Caco-2 (cell line): ENCODE measurements at places on chromosomes 16 and 17. TPM values are rescaled to one million over a fixed set of nuclear protein-coding genes. Genes with fewer than 3 reads are reported as not detected.
A peak's percentile ranks its signal among the peaks of the same experiment; 100 is the strongest.

Gene SEZ6L2
- 24.1 and 26.3 TPM in 2 replicates for total RNA-seq

Gene NPIPA5
- 7.5 and 8.3 TPM in 2 replicates for total RNA-seq

Gene EMC8
- total RNA-seq: 86.7 and 94.7 TPM in 2 replicates

GRCh38 chr17:57602896-57603295, 142.2 kb downstream of the CCDC182 start:
- DNase-seq: no peak

DNA sequence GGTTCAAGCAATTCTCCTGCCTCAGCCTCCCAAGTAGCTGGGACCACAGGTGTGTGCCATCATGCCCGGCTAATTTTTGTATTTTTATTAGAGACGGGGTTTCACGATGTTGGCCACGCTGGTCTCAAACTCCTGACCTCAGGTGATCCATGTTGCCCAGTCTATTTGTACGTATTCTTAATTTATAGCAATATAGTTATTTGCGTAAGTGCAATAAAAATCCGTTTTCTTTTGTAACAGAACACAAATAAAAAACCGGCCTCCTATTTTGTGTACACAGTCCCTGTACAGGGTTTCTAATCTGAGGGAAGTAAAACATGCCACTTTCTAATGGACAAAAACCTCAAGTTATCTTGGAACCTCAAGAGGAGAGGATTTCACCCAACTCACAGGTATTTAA, 7.7 kb downstream of the RNPS1 start:
- no peak for DNase-seq

- DNase-seq: no peak
Measured at GRCh38 chr16:72311426-72311825, 139.5 kb upstream of the PMFBP1 start.

DNA sequence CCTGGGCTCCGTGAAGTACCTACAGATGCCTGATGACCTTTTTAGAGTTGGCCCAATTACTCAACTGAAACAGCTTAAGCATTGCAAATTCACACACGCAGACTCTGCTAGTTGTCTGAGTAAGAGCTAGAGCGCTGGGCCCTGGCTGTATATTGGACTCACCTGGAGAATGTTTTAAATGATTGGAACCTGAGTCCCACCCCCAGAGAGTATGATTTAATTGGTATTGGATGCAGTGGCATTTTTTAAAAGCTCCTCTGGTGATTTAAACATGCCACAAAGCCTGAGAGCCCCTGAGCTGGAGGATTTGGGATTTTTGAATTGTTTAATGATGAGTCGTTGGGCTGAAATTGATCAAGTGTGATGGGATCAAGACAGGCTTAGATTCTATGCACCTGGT, 143.9 kb upstream of the SDK2 start:
- DNase-seq: no peak

DNA sequence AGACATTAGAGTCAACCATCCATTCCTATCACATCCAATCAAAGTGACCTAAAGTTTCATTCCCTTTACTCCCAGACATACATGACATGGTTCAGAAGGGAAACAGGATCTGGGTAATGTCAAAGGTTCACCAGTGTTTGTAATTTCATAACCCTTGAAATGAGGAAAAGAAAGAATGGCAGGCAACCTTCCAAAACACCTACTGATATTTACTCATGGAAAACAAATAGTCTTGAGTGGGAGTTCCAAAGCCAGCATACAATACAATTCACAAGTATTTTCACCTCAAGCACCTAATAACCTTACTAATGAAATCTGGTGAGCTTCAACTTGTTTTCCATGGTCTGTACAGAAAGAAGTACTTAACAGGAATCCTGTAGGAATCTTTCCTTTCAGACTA, 72.5 kb upstream of the AXIN2 start:
- DNase-seq: no peak

DNA sequence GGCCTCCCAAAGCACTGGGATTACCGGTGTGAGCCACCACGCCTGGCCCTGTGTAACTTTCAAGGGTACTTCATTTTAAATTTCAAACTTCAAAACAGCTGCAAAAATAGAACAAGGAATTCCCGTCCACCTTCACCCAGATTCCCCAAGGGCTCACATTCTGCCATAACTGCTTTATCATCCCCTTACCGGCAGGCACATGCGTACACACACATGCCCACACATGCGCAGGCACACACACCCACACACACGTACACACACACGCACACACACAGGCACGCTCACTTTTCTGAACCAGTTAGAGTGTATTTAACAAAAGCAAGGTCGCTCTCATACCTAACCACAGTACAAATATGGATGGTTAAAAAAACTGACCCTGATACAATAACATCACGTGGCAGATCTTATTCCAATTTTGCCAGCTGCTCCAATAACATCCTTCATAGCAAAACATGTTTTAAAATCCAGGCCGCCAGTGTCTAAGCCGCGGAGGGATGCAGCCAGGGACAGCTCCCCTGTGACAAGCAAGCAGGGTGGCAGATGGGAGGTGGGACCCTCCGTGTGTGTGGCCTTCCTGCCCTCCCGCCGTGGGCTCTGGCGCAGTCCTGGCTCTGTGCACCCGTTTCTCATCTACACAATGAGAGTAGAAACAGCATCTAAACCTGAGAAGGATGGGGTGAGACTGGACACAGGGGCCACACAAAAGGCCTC, 23.1 kb downstream of the PDIA2 start:
- DNase-seq: no peak

DNA sequence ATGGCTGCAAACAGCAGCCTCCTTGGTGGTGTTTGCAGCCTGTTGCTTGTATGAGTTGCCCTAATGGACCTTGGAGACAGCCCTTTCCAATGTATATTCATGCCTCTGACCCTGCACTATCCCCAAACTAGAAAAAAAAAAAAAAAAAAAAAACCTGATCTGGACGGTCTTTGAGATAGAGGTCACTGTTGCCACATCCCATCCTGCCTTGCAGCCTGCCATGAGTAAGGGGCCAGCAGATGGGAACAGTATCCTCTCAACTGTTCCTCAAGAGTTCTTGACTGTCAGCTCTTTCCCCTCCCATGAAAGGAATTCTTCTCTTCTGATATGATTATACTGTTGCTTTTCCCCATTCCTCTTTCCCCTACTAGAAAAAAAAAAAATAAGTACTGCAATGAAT, 152.4 kb downstream of the SSH2 start:
- no peak for DNase-seq

GRCh38 chr16:12675852-12676251, 127.8 kb downstream of the CPPED1 start:
- peak; percentile 7 for DNase-seq

- peak; percentile 87 for DNase-seq
Measured at GRCh38 chr17:79844869-79845600, 5.8 kb upstream of the CBX4 start.

DNA sequence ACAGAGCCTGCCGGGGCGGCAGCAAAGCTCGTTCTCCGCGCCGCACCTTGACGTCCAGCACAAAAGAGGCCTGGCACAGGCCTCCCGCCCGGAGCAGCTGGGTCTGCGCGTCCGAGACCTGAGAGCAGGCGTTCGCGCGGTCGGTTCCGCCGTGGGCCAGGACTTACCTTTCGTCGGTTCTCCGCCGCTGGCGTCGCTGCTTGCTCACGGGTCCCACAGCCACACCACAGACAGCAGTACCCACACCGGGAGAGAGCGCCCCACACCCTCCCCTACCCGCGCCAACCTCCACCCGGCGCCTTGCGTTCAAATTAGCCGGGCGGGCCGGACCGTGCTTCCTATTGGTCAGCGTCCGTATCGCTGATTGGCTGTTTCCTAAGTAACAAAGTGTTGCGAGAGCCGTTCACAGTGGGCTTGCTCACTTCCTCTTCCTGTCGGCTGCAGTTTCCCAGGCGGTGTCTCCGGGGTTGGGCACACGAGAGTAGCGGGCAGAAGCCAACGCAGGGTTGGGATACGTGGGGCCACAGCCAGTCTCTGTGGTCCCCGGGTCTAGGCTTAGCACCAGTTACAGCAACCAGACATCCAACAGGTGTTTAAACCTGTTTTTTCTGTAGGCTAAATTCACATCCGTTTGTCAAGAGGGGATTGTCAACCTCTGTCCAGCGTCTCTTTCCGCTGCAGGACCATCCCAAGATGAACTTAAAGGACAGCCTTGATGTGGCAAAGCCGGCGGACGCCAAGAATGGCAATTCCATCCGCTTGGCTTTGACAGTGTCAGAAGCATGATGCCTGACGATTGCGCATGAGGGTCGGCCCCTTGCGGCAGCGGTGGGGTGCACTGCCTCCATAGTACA, at the start of gene KIF18B:
KIF18B (minus strand) TSS at position 313 of the 854 bp plus-strand sequence. CDS start 11,429 bp downstream, outside the sequence.
- DNase-seq: peak; percentile 96

GRCh38 chr17:1147664-1148063, 32.1 kb downstream of the ABR start:
- peak; percentile 77 for DNase-seq

GRCh38 chr17:42284024-42284369, 4.3 kb upstream of the STAT5A start:
- DNase-seq: peak; percentile 22

DNA sequence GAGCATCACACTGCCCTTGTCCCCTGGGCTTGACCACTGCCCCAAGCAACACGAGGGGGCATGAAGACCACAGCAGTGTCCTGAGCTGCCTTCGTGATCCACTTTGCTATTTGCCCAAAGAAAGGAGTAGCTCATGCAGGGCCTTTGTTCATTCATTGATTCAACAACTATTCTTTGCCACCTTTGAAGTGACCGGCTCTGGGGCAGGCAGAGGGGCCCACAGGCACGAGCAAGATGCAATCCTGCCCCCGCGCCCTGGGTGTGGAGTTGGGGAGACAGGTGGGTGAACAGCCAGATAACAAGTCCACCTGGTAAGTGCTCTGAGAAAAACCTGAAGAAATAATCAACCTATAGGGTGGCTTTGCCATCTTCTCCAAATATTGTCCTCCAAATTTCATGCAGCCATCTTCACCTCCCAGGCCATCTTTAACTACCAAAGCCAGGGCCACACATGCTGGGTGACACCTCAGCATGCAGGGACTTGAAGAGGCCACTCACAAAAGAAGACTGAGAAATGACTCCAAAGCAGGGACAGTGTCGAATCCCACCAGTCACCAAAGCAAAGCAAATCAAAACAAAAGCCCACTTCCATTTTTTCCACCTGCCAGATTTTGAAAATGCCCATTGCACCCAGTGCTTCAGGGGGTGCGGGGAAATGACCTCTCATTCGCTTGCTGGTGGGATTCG, 18.2 kb upstream of the RBFOX3 start:
- DNase-seq: peak; percentile 62

GRCh38 chr16:80993834-80994233, 12.9 kb downstream of the CMC2 start:
- DNase-seq: no peak

GRCh38 chr16:80175011-80175410, 365.8 kb upstream of the DYNLRB2 start:
- no peak for DNase-seq

DNA sequence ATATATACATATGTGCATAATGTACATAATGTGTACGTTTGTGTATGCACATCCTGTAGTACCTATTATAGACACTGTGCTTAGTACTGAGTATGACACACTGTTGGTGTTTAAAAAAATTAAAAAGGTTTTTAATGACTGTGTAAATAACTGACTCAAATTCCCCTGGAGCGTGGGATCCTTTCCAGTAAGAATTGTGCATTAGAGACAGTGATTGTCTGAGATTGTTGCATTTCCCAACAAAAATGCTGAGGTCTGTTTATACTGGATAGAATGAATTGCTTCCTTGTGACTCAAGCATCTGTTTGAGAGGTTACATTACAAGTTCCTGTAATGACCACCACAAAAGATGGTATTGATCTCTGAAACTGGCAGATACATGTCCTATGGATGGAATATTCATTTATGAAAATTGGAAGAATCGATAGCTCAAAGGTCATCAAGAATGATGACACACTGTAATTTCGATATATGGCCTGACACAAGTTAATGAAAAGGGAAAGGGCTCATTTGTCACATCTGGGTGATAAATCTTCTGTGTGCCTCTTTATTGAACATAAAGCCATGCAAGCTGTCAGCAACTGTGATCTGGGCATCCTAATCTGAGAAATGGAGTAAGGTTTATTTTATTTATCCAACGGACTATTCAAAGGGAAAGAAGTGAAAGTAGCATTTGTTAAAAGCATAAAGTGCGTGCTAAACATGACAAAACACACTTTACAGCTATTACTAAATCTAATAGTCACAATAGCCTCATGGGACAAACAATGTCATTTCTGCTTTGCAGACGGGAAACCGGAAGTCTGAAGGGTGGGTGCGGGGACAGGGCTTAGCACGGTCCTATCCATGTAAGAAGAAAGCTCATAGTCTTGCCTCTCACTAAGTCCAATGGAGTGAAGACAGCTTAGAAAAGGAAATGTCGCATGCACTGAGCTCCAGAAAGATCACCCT, 228.8 kb downstream of the CDH11 start:
- DNase-seq: no peak

DNA sequence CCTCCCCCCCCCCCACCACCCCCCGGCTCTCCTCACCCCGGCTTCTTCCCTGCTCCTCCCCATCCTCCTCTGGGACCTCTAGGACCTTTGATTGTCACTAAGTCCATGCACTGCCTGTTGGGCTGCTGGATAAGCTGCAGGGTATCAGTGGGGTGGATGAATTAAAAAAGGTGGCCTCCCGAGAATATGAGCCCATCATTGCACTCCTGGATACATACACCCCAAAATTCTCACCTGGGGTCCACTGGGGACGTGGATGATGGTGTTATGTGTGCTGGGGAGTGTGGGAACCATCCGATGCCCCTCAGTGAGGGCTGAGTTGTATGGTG, 88.8 kb downstream of the IRF8 start:
- no peak for DNase-seq

- DNase-seq: no peak
Measured at GRCh38 chr17:72039490-72039889, 81.3 kb upstream of the SOX9 start.

DNA sequence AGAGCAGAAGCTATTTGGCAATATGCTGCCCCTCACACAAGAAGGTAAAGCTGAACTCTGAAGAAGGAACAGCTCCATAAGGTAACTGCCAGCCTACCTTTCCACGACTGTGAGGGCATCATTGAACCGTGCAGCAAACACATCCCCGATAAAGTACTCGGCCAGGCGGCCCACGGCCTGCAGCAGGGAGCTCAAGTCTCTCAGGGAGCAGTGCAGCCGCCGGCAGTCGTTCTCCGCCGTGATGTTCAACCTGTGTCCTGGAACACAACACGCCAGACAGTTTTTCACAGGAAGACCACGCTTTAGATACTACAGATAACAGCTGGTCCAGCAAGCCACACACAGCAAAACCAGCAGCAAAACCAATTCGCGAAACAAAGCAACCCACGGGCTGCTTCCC, 62.1 kb upstream of the GSG1L start:
- no peak for DNase-seq

DNA sequence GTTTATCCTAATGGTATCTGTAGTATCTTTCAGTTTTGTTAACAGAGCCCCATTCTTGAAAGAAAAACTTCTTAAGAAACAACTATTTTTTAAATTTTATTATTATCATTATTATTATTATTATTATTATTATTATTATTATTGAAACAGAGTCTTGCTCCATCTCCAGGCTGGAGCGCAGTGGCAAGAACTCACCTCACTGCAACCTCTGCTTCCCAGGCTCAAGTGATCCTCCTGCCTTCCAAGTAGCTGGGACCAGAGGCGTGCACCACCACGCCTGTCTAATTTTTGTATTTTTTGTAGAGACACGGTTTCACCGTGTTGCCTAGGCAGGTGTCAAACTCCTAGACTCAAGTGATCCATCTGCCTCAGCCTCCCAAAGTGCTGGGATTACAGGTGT, 23.4 kb downstream of the SUPT6H start:
- no peak for DNase-seq
